ENCODE measurements at places on chromosomes 13 and 19. TPM values are rescaled to one million over a fixed set of nuclear protein-coding genes. Genes with fewer than 3 reads are reported as not detected.
A peak's percentile ranks its signal among the peaks of the same experiment; 100 is the strongest.

DNA sequence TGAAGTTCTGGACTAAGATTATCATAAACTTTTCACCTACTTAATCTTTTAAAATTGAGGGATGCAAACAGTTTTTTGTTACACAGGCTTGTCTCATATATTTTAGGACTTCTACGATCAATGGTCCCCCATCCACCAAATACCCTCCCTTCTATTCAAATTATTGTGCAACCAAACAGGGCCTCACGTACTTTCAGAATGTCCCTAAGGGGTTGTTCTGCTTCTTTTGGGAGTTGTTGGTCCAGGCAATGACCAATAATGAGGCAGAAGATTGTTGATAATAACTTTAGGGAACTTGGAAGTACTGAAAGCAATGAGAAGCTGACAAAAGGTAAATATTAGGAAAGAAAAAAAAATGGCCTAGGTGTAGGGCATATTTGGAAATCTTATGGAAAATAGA, 2.9 kb downstream of the DNAJC15 start:
- DNase-seq = no peak

DNA sequence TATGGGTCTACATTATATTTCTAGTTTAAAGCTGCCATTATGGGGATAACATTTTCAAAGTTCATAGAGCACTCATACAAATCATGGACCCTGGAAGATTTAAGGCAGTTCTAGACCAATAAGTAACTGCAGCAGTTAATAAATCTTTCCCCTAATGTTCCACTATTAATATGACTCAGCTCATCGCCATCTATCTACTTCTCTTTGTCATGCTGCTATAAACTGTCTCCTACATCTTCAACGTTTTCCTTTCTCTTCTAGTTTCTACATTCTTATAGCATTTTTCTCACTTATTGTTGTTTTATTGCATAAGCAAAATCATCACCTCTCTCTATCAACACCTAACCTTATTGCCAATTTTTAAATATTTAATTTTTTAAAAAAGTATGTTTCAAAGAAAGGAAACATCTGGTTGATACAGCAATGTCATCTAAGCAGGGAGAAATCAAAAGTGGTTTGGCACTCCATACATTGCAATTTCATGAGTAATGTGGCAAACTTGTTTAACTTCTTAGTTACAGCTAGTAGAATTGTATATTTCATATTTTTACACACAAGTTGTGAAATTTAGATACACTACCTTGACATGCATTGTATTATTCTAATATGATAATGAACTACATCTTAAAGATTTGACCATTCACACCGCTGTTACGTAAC, 1500.4 kb upstream of the MIR17HG start:
- no peak for DNase-seq

GRCh38 chr19:31340042-31341025, 8.9 kb downstream of the TSHZ3 start:
- peak; percentile 36 for DNase-seq

DNA sequence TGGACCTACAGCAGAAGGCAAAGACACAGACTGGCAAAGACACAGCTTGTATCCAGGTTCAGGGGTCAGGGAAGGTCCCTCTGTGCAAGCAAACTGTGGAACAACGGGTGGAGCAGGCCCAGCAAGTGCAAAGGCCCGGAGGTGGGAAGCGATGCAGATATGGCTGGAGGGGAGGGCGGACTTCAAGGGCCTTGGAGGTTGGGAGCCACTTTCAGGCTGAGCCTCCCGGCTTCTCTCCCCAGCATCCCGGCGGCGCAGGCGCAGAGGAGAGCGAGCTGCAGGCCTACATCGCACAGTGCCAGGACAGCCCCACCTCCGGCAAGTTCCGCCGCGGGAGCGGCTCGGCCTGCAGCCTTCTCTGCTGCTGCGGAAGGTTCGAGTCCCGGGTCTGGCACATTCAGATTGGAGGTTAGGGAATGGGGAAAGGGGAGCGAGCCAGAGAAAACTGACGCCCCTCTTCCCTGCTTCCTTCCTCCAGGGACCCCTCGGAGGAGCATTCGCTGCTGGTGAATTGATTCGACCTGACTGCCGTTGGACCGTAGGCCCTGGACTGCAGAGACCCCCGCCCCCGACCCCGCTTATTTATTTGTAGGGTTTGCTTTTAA, 2.1 kb upstream of the PNPLA6 start:
- DNase-seq = no peak

- DNase-seq = no peak
These were observed 1.0 kb upstream of the KRI1 start for GRCh38 chr19:10566658-10567410.

GRCh38 chr13:73258406-73258805, 199.6 kb downstream of the KLF5 start:
- no peak for DNase-seq

GRCh38 chr13:46908501-46908900, 11.6 kb upstream of the HTR2A start:
- no peak for DNase-seq

DNA sequence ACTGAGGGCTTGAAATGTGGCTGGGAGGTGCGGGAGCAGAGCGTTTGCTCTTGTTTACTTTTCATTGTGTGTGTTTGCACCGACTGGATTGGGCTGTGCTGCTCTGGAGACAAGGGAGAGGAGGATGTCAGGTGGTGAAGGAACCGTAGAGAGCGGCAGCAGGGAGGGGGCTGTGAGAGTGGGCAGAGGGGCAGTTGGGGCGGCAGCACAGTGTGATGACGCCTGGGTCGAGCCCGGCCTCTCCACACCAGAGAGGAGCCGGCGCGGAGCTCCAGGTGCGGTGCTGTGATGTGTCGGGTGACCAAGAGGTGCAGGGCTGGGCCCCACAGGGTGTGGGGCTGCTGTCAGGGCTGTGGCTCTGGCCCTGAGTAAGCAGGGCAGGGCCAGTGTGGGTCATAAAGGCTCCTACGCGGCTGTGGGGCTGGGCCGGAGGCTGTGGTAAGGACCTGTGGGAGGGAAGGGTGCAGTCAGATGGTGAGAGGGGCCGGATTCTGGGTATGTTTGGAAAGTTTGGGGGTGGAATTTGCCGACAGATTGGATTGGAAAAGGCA, 10.5 kb downstream of the NAXD start:
- peak; percentile 85 for DNase-seq

DNA sequence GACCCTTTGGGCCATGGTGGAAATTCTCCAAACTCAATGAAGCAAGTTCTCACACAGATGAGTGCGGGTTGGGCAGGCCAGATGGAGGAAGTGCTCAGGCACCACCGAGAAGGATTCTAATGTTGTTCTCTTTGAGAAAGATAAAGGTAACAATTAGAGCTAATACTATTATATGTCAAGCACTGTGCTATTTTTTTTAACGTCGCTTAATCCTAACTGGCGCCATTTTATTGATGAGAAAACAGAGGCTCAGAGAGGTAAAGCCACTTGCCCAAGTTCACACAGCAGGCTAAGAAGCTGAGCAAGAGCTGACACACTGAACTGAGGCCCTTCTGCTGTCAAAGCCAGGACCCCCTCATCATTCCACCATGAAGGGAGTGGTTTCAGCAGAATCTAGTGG, 1.0 kb downstream of the FBL start:
- DNase-seq = no peak

DNA sequence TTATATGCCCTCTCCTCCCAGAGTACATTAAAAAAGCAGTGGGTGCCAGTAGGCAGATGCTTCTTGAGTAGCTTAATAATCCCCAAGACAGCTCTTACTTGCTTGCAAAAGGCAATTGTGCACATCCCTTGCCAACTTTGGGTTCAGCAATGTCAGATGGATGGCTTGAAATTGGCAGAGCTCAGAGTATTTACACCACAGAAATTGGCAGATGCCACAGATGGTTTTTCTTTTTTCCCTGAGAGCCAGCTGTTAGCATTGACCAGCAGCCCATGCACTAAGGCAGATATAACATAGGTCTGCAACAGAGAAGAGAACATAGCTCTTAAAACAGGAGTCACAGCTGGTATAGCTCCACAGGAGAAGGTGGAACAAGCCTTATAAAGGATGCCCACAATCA, 18.4 kb upstream of the RNASEH2B start:
- DNase-seq = no peak

DNA sequence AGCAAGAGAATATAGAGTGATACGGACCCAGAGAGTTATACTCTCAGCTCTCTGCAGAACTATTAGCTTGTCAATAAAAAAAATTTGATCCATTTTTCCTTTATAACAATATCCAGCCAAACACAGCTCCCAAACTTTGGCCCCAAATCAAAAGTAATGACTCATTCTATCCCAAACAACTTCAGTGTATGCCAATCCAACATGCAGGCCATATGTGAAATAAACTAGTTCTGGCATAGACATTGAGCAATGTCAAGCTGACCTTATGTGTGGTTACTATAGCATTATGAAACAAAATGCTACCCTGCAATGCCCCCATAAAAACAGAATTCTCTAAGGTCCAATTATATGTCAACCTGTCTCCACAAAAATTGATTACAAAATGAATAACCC, 209.5 kb downstream of the DNAJC15 start:
- DNase-seq = no peak

DNA sequence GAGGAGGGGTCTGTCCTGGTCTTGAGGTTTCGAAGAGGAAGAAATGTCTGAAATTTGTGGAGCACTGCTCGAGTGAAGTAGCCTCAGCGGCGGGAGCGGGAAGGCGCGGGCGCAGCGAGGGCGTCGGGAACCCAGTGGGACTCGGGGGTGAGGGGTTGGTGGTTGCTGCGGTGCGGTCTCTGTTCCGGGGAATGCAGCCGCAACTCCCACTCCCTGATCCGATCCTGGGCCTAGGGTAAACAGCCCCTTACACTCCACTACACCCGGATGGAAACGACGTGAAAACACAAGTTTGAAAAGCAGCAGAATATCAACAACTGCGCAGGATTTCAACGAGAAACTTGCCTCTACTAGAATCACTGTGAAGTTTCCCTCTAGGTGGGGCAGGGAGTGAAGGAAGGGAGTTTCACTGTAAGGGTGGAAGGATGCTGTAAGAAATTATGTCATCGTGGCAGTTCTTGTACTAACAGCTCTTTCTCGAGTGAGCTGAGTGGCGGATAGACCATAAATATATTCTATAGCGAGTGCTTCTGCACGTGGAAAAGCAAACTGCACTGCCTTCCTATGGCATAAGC, 2.0 kb upstream of the KLF12 start:
- DNase-seq = peak; percentile 58

Gene DACH1
- polyA plus RNA-seq = 1.1 TPM

Gene CGB5
- 0.22 TPM for polyA plus RNA-seq

Gene PODNL1
- 3.3 TPM for polyA plus RNA-seq

Gene RXFP2
- not detected for polyA plus RNA-seq

Gene NMRK2
- polyA plus RNA-seq = 0.95 TPM

Gene SIGLEC12
- polyA plus RNA-seq = 0.11 TPM

Gene PEG3
- not detected for polyA plus RNA-seq

Gene SHANK1
- polyA plus RNA-seq = 1.4 TPM

Gene PPP2R1A
- polyA plus RNA-seq = 304 TPM

Gene TMPRSS9
- not detected for polyA plus RNA-seq
